ENCODE measurements at places on chromosomes 12 and 14.

DNA sequence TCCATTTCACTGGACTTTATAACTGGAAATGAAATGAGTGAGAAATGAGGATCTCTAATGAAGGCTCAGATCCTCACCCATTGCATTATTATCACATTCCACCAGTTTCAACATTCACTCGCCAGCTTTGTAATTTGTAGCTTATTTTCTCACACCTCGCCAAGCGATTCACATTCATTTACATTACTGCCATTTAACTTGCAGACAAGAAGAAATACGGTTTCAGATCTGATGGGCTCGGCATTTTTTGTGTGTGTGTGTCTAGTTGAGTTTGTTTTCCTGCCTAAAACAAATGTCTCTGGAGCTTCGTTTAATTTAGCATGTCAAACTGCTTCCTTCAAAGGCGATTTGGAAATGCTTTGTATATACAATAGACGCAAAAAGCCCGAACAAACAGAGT is 132.2 kb downstream of the FLRT2 start:
- no peak for DNase-seq

DNA sequence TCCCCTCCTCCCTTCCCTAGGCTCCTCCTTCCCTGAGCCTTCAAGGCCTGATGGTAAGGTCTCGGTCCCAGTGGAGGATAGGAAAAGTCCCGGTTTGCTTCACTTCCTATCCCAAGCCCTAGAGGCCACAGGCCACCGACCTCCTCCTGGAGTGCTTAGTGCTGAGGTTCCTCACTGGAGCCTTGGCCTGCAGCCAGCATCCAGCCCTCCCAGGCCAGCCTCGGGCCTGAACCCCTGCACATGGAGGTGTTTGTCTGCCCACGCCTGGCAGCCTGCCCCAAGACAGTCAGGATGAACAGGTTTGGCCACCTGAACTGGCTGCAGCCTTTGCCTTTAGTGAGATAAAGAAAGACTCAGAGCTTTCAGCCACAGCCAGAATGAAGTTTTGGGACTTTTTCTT is 15.8 kb upstream of the KRT7 start:
- DNase-seq = no peak

DNA sequence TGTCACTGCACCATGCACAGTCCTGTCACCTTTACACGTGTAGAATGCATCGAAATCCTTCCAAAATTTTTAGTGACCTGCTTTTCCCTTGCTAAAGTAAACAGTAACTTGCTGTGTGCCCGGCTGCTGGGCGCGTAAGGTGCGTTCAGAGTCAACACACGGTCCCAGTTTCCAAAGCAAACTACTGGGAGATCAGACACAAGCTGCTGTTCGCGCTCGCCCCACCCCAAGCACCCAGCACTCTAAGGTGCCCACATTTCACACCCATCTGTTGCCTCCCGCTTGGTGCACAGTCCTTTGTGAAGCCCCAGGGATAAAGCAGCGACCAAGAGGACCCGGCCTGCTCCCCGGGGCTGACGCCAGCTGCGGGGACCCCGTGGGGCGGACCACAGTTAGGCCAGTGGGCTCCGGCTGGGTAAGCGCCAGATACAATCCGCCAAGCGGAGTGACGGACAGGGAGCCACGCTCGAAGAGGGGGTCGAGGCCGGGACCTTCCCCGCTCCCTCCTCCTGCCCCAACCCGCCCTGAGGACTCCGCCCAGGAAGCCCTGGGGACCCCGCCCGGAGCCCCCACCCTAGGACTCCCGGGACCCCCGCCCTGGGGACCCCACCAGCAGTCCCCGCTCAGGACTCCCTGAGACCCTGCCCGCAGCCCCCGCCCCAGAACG is 633 bp downstream of the STX2 start:
- peak; percentile 42 for DNase-seq

- peak; percentile 61 for DNase-seq
Observed at GRCh38 chr14:75667099-75667765, 6.2 kb downstream of the TTLL5 start.

DNA sequence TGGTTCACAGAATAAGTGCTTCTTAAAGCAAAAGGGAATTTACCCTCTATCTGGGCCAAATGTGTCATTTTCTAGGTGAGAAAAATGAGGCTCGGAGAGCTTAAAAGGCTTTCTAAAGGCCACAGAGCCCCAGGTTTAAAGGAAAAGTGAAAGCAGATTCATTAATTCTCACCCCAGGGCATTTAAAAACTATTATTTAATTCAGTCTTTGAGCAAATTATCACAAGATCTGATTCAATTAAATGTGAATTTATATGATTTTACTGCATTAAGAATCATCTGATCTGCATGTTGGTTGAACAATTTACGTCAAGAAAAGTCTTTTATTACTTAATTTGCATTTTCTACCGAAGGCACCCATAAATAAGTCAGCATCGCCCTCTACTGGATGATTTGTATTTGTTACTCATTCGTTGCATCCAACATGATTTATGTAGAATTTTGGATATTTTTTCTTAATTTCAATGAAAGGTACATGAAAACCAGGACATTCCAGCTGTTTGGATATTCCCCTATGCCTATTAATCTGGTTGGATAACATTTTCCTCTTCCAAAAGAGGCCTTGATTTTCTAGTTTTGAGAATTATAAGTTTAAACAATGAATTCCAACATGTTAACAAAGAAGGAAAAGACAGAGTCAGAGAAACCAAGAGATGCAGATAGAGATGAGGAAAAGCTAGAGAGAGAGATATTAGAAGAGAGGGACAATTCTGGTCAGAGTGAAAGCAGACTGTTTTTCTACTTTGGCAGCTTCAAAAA is 19.1 kb upstream of the DHRS7 start:
- DNase-seq = peak; percentile 80

DNA sequence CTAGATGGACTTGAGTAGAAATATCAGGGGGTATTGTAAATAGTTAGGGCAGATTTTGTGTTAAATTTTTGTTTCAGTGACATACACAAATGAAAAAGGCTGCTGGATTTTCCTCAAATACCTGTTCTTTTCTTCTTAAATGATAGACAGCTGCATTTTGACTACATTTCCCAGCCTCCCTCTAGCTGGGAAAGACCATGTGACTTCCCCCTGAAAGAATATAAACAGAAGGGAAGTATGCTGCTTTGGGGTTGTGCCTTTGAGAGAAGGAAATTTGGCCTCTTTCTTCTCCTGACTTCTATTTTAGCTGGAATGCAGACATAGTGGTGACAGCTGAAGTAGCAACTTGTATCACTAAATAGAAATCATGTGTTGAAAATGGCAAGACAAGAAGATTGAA is 476.1 kb upstream of the SYT1 start:
- no peak for DNase-seq

DNA sequence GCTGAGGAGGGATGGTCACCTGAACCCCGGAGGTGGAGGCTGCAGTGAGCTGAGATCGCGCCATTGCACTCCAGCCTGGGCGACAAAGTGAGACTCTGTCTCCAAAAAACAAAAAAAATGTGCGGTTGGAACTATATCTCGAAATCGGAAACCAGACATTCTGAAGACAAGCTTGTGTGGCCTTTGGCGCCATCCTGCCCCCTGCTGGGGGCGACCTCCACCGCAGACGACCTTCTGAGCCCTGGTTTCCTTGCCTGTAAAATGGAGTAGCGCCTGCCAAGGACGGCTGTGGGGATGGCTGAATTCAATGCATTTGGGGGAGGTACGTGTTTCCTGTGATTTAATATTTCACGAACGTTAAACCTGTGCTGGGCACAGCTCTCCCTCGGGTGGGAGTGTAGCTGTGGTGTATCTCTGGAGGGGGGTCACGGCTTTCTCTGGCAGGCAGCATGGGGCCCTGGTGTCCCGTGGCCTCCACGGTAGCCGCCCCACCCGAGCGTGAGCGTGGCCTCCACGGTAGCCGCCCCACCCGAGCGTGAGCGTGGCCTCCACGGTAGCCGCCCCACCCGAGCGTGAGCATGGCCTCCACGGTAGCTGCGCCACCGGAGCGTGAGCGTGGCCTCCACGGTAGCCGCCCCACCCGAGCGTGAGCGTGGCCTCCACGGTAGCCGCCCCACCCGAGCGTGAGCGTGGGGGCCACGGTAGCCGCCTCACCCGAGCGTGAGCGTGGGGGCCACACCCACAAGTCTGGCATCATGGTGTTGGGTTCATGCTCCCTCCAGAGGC is 55.3 kb downstream of the LRCOL1 start:
- DNase-seq = no peak

- DNase-seq = peak; percentile 3
Observed at GRCh38 chr12:63149909-63150712, 890 bp downstream of the AVPR1A start.

- DNase-seq = no peak
Observed at GRCh38 chr14:56720703-56721460, 89.4 kb downstream of the OTX2 start.

- no peak for DNase-seq
Observed at GRCh38 chr14:44897845-44898151, 63.9 kb downstream of the KLHL28 start.

GRCh38 chr12:54654926-54655325 is 6.8 kb upstream of the DCD start:
- peak; percentile 8 for DNase-seq

Data from Ammon's horn (tissue), 1 donor.